ENCODE measurements at places on chromosomes 2 and 18. TPM values are rescaled to one million over a fixed set of nuclear protein-coding genes. Genes with fewer than 3 reads are reported as not detected.

The CMPK2 gene
- total RNA-seq = 31.5 TPM

The CTAGE1 gene
- not detected for total RNA-seq

The FAM237A gene
- total RNA-seq = not detected

GRCh38 chr2:29583548-29584156 lies 337.7 kb downstream of the ALK start:
- no peak for DNase-seq

DNA sequence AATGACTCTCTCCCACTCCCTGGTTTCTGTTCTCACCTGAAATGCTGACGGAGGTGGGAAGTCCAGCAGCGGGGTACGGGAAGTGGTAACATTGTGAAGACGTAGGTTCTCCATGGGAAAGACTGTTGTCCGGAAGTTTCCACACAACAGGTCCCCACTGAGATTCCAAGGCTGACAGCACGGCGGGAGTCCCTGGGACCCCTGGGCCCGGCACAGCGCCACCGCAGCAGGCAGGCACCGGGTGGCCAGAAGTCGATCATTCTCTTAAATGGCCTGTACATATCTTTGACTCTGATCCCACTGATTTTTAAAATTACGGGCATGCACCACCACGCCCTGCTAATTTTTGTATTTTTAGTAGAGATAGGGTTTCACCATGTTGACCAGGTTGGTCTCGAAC lies 201.0 kb upstream of the SALL3 start:
- no peak for DNase-seq

DNA sequence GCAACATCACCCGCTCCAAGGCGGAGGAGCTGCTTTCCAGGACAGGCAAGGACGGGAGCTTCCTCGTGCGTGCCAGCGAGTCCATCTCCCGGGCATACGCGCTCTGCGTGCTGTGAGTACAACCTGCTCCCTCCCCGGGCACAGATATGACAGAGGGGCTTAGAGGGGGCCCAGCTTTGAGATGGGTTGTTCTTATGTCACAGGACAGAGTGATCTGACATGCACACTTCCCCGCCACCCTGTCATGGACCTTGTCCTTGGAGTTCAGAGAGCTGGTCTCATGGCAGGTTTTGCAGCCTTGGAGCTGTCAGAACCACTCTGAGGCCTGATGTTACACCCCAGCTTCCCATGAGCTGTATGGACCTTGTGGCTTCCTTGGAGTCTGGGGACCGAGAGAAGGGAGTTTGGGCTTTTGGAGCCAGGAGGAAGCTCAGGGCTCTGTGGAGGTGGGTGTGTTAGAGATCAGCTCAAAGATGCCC lies 398 bp downstream of the INPP5D start:
- no peak for DNase-seq

DNA sequence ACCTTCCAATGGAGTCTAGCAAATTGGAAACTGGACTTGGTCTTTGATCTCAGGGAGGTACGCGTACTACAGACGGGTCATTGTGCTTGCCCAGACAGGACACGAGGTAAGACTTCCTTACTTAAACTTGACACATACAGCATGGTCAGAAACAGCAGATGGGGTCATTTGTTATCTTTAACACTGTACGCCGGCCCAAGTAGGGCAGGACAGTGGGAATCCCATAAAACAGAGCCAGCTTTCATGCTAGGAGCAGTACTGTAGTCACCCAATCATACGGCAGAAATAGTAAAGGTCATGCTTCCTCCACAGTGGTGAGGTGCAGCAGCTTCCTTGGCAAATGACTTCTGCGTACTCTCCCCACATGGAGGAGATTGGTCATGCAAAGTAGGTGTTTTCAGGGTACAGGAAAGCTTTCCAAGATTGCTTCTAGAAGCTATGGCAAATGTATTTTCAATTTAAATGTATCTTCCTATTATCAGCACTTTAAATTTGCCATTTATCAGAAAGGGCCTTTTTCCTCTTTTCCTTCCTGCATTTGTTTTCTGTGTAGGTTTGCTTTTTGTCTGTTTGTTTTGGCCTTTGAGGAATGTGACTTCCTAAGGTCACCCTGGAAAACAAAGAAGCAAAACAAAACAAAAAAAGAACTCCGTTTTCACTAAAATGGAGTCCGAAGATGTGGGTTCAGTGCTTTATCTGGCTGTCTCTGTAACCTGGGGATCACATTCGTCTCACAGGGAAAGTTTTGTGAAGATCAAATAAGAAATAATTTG lies 74.0 kb upstream of the DSG1 start:
- no peak for DNase-seq

Measured in hematopoietic multipotent progenitor cell (in vitro differentiated cells).